ENCODE measurements at places on chromosomes 1 and 21.

- peak; percentile 71 for DNase-seq
Observed at GRCh38 chr1:80375662-80376061, 1369.1 kb upstream of the ADGRL4 start.

DNA sequence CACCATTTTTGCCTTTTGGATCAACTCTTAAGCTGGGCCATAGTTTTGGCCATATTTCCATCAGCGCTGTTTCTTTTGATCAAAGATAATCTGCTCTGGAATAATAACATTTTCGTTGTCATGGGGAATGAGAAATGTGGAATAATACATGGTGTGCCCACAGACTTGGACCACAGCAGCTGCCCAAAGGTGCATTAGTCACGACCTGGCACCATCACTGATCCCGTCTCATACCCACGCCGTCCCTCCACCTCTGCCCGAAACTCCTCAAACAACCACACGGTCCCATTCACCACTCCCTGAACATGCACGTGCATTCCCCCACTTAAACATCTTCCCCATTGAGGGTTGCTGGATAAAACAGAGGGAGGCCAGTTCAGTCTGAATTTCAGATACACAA, 76.9 kb downstream of the SLC66A1 start:
- DNase-seq = no peak

DNA sequence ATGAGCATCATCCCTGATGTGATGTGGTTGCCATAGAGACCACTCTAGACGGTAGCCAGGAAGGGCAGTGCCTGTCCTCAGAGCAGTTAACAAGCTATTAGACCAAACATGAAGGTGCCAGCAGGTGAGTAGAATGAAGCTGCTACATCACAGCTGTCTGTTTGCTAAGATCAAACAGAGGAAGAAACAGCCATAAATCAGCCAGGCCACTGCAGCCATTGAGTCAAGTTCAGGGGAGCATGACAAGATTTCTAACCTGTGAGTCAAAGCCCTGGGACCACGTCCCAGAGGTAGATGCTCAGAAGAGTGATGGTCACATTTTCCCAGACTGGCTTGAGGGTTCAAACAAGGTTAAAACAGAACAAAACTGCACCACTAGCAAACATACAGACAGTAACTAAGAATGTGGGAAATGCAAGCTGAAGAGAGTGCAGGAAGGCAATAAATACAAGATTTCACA, 450.6 kb upstream of the DAB1 start:
- DNase-seq = no peak

GRCh38 chr1:32405672-32406467, 11.6 kb upstream of the BSDC1 start:
- DNase-seq = no peak
